DND-41 (cell line): ENCODE measurements at places on chromosomes 13 and 19.

GRCh38 chr19:56538254-56538760 is 441 bp upstream of the ZFP28 start:
- DNase-seq = peak; percentile 96

- DNase-seq = no peak
Measured at GRCh38 chr13:89393758-89394304, 1722.7 kb downstream of the SLITRK5 start.

- peak; percentile 51 for DNase-seq
Measured at GRCh38 chr13:46551410-46552302, 1.3 kb upstream of the LRCH1 start.

DNA sequence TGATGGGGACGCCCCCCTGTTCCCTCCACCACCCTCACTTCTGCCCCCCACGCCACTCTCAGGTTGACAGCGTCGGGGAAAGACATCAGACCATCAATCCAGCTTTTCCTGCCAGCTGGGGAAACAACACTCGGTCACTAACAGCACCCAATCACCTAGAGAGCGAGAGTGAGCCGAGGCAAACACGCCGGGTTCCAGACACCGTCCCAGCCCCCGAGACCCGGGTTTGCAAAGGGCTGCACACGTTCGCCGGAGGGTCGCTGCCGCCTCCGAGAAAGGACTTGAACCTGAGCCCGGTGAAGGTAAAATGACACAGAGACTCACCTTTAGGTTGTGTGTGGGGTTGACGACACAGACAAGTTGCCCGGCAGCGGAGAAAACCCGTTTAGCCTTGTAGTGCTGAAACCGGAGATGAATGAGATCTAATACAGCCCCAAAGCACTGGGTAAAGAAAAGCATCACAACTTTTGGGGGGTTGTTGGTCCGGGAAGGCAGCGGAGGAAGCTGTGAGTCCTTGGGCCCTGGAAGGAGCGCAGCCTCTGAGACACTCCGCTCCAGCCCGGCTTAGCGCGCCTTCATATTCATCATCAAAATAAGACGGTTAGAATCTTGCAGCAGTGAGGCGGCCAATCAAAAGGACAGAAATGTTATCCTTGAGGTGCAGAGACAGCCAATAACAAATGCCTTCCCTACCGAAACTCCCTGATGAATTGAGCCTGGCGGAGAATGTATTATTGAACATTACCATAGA is at the start of gene SIAH3:
Gene SIAH3, minus strand, starts transcription at position 583 of the 751 bp plus-strand sequence. Its CDS starts 124 bp downstream, at position 459.
- DNase-seq = no peak

- DNase-seq = no peak
Measured at GRCh38 chr13:105008604-105009003, 1526.9 kb downstream of the EFNB2 start.

GRCh38 chr13:74575729-74576125 is 441.5 kb upstream of the KLF12 start:
- peak; percentile 58 for DNase-seq

DNA sequence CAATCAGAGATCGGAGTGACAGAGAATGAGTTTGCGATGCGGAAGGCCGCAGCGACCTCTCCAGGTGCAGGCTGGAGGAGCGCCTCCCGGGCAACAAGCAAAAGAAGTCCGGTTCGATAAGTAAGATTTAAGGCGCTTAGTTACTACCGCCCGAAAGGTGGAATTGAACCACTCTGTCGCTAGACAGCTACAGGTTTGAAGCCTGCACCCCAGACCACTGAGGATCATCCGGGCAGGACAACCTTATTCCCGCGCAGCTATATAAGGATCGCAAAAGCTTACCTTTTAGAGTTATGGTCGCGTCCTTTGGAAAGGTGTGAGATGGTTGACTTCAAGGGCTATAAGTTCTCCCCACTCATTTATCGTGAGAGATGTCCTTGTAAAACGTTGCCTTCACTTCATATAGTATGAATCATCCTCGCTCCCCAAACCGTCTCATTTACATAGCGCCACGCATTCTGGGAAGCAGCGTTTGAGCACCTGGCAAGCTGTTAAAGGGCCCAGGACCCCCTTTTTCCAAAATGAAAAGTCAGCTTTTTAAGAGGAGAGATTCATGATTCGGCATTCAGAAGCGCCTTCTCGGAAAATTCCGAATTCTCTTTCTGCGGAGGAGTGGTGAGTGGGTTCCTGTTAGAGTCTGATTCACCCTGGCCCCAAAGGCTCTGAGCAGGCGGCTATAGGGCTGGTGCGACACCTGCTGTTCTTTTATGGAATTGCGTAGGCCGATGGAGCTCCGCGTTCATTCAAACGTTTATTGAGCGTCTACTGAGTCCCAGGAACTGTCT is 10.8 kb downstream of the FOSB start:
- DNase-seq = peak; percentile 89

GRCh38 chr19:791567-792305 is 5.5 kb upstream of the PTBP1 start:
- DNase-seq = no peak

- DNase-seq = no peak
Measured at GRCh38 chr19:2333807-2334211, 5.3 kb downstream of the SPPL2B start.

GRCh38 chr19:38617764-38618589 is at the start of gene MAP4K1:
TSS of gene MAP4K1 (minus strand) at chr19:38617953. CDS start at chr19:38617895, 58 bp downstream.
- DNase-seq = peak; percentile 91

DNA sequence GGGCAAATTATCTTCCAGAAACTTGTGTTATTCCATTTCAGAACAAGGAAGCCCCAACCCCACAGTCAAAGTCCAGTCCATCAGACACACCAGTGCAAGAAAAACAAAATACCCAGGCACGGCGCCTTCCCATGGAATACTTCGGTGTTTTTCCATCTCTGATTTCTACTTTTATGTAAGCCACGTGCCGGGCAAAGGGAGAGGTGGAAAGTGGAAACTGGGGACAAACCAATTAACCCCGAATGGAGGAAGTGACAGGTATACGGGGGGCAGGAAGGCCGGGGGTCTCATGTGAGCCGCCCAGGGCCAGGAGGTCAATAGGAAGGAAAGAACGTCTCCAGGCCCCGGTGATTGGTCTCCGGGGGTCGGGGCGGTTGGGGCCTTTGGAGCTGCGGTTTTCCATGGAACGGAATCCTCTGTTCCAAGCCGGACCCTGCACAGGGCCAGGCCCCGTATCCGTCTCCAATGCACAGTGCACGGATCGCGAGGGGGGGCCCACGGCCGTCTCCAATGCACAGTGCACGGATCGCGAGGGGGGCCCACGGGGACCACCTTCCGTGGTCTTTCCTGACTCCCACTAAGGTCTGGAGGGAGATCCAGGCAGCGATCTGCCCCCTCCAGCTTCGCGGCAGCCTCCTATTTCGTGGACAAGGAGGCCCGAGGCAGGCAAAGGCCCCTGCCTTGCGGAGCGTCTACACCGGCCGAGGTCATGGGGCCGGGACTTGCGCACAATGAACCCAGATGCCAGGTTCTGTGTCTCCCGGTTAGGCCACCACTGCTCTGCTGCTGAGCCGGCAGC is 79.7 kb downstream of the GADD45B start:
- DNase-seq = no peak

DNA sequence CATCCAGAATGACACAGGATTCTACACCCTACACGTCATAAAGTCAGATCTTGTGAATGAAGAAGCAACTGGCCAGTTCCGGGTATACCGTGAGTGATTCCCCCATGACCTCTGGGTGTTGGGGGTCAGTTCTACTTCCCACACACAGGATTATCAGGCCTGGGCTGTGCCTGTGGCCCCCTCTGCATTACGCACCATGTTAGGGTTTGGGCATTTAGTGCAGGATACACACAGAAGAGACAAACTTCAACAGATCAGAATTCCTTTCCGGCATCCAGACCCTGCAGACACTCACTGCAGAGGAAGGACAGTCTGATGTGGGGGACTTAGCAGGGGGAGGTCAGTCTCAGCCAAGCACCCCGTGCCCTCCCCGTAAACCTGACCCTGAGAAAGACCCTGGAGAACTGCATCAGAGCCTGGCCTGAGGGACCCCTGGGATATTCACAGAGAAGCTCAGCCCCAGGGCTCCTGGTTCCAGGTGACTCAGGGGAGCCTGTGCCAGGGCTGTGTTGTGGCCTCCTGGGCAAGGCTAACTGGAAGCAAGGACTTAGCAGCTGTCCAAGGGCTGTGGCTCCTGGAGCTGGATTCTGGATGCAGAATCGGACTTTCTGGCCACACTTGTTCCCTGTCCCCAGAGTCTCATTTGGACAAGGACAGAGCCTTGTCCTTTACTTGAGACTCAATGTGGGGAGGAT is 1.7 kb downstream of the CEACAM5 start:
- no peak for DNase-seq

DNA sequence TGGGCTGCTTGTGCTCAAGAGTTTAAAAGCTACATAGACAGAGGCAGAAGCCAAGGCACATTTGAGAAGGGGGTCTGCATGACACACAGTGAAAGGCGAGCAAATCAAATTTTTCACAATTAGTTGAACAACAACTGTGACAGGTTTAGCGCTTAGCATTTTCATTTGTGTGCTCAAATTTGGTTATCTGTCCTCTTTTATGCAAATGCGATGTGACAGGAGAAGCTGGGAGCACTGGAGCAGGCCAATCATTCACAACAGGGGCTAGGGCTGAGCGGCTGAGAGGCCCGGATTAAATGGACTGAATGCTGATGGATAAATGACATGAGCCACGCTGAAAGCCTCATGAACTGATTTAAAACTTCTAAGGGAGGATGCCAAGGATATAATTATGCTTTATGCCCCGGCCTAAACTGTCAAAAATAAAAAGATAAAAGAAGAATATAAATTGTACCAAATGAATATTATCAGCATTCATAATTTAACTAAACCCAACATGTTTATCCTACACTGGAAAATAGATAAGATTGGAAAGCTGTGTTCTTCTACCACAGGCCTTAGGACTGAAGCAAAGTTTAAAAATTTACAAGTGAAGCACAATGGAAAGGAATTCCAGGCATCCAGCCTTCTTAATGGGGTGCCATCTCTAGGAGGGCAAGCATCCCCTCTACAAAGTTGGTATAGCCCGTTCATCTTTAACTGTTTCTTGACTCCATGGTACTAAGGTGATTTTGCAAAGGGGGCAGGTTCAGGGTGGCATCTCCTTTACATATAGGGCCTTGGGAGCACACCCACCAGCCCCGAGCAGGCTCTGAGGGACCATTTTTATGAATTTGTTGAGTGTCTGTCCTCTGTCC is 117.9 kb downstream of the RBM26 start:
- DNase-seq = no peak

- DNase-seq = no peak
Measured at GRCh38 chr13:21016487-21016886, 44.9 kb downstream of the LATS2 start.

- no peak for DNase-seq
Measured at GRCh38 chr13:24288870-24289269, 20.5 kb upstream of the C1QTNF9 start.

GRCh38 chr19:55539090-55539984 is 2.4 kb upstream of the SBK2 start:
- no peak for DNase-seq

- DNase-seq = no peak
Measured at GRCh38 chr13:23288564-23288963, 107.8 kb downstream of the SGCG start.

GRCh38 chr13:43129511-43130110 is 106.2 kb downstream of the DNAJC15 start:
- DNase-seq = no peak

DNA sequence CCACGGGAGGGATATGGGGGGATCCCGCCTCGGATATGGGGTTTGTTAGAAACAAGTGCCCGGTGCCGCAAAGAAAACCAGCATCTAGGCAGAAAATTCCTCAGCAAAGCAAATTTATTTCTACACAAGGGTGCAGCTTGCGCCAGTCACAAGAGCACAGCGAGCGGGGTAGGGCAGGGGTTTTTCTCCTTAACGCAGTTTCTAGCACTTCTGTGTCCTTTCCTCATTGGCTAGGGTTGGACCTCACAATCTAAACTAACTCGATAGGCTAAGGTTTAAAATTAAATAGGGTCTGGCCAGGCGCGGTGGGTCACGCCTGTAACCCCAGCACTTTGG is 595 bp downstream of the ZNF440 start:
- no peak for DNase-seq

GRCh38 chr19:17605761-17606589 is 50.5 kb downstream of the COLGALT1 start:
- DNase-seq = peak; percentile 10

- DNase-seq = peak; percentile 19
Measured at GRCh38 chr13:75550159-75550567, 572 bp downstream of the UCHL3 start.

- no peak for DNase-seq
Measured at GRCh38 chr13:83515268-83516015, 366.8 kb downstream of the SLITRK1 start.

DNA sequence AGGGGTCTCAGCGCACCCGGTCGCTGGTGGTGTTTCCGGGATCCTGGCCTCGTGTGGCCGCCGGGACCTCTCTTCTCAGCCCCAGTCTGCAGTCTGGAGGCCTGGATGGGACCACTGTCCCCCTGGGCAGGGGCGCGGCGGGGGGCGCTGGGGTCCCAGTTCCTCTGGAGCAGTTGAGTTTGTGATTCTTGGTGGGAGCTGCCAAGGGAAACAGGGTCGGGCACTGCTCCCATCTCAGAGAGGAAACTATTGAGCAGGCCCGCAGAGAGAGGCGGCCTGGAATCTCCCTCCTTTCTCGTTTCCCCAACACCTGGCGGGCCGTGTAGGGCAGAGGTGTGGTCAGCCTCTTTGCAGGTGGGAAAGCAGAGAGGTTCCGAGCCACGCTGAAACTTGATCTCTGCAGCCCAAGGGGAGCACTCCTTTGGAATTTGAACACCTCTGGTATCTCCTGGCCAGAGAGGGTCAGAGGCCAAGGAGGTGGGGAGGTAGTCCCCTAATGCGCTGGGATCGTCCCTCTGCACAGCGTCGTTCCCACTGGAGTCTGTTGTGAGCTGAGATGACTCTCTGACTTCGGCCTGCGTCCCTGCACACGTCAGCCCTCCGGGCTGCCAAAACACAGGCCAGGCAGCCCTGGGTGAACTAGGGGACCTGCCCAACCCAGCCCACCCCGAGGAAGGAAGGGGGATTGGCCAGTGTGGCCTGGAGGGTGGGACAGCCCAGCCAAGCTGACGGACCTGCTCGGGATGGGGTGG is 741 bp downstream of the PLEKHF1 start:
- no peak for DNase-seq

- peak; percentile 80 for DNase-seq
Measured at GRCh38 chr19:39328046-39328705, 7.5 kb upstream of the LRFN1 start.

DNA sequence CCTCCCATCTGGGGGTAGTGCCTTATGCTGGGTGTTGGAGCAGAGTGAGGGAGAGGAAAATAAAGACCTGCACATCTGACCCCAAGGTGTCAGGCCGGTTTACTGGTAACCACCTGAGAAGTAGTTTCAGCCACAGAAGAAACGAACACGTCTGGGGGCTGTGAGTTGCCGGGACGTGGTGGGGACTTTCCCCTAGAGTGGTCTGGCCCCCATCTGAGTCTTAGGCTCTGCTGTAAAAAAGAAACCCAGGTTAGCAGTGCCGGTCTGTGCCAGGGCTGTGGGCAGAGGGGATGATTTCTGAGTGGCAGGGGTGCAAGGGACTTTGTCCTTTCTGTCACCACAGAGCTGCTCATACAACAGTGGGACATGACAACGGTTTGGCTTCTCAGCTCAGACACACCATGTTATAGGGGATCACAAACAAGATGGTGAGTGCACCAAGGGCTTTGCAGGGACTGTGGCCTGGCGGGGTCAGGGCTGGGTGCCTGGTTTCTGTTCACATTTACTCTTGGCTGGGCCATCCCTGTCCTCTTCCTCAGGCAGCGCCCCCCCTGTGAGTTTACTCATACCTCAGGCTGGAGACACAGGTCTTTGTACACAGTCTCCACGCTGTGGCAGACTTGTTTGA is 9.0 kb downstream of the GCDH start:
- DNase-seq = no peak
